Activated T-helper 1 cell treated with anti-CD3 and anti-CD28 coated beads, Interleukin-12 subunit alpha, Interleukin-12 subunit beta, Interleukin-2, Interleukin-4 antibody, amounts not matched to agents 30 ng/mL and 10 ng/mL and 1 ng/mL, durations not matched to agents 14 hours and 24 hours and 36 hours (primary cell): ENCODE measurements at places on chromosomes 3 and 15. TPM values are rescaled to one million over a fixed set of nuclear protein-coding genes. Genes with fewer than 3 reads are reported as not detected.

DNA sequence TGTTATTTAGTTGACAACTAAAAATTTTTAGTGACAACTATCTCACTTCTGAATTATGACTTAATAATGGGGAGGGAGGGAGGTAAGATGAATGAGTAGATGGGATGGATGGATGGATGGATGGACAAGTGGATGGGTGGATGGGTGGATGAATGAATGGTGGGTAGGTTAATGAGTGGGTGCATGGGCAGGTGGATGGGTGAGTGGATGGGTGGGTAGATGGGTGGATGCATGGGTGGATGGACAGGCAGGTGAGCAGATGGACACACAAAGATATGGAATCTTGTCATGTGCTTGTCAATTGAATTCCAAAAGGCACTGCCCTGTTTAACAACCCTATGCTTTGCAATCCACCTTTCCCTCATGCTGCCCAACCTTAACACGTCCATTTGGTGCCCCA is 41.5 kb downstream of the KLHL25 start:
- no peak for DNase-seq

SPINT1 gene
- total RNA-seq = 11.0 and 12.4 TPM in 2 replicates

- no peak for DNase-seq
Observed at GRCh38 chr15:63462088-63462487, 42.3 kb upstream of the USP3 start.

- DNase-seq = no peak
Observed at GRCh38 chr3:173902871-173903270, 505.3 kb downstream of the NLGN1 start.

DNA sequence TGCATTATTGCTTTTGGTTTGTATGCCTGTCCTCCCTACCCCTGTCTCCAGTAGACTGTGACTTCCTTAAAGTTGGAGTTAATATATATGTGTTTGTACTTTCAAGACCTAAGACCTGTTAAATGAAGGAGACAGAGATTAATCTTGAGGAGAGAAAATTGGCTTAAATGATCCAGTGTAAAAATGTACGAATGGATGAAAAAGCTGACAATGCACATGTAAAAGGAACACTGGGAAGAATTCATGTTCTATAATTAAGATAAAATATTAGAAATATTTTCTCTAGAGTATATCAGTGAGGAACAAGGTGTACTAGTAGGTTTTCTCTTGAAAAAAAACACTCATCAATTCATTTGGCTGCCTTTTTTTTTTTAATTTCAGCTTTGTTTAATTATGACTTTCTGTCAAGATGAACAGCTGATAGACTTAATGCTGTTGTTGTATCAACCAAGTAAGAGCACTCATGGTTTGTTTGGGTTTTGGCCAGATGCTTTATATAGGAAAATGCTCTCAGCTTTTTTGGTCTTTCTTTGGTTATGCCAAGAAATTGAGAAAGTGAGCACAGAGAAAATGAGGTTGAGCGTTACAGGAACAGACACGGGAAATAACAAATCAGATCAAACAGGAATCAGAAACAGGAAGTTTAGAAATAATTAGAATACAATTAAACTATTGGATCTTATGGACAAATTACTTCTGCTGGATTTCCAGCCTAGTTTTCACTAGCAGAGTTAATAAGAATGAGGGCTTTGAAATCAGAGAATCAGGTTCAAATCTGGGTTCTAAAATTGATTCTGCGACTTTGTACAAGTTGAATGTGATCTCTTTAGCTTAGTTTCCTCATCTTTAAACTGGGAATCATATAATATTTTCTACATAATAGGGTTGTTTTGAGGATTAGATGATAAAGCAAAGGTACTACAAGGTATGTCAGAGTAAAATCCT is 38.3 kb upstream of the AADAC start:
- no peak for DNase-seq

TEX55 gene
- total RNA-seq = not detected in 2 replicates

GRCh38 chr15:41309226-41309905 is 23.0 kb downstream of the OIP5 start:
- no peak for DNase-seq

- DNase-seq = no peak
Observed at GRCh38 chr15:97234851-97235610, 725.5 kb upstream of the ARRDC4 start.

SIN3A gene
- total RNA-seq = 97.5 and 106 TPM in 2 replicates

DNA sequence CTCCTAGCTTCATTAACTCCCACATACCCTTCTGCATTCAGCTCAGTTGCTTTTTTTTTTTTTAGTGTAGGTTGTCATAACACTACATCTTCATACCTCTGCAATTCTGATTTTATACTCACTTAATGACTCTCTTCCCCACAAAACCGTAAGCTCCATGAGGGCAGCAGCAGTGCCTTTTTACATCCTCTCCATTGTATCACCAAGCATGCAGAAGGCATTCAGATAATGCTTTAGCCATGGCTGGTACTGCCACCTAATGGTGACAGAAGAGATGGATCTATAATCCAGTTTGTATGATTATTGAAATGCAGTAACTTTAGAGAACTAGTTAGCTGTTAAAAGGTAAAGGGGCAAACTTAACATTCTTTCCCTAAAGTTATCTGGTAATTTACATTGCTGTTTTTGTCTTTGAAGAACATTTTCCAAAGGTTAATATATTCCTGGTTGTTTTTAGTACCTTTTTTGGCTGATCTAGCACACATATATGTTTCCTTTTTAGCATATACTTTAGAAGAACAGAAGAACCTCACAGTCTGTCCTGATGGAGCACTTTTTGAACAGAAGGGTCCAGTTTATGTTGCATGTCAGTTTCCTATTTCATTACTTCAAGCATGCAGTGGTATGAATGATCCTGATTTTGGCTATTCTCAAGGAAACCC is 36.8 kb downstream of the ATP1B3 start:
- DNase-seq = peak; percentile 26

DNA sequence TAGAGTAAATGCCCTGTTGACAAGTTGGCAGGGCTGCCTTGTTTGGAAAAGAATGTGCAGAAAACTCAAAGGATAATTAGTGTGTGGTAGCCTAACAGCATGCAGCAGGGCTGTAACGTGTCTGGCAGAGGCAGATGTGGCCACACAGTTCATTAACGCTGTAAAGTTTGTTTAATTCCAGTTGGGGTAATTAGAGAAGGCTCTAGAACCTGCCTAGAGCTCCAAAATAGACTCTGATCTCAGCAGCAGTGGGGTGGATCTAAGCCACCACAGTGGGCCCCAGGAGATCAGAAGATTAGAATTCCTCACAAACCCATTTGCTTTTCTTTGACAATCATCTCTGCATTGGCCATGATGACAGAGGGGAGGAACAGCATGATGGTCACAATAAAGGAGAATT is 65.1 kb upstream of the LEKR1 start:
- no peak for DNase-seq

DNA sequence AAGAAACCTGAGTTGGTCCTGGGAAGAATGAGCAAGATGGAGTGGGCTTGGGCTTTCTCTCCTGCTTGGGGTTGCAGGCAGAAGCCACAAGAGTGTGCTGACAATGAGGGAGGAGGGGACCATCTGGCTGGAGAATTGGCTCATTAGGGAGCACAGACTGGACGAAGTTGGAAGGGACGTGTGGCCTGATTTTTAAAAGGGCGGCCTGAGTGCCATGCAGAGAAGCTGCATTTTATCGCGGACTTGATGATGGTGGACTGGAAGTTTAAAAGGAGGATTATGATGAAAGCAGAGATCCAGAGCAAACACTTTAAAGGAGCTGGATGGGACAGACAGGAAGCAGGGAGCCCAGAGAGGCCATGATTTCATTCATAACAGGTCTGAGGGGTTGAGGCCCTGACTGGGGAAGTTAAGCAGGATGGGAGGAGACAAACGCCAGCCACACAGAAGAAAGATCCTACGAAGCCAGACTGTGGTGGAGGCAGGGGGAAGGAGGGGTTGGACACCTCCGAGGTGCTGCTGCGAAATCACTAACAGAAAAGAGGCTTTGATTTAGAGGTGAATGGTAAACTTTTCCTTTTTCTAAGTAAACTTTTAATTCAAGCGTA is 23.6 kb downstream of the TLNRD1 start:
- DNase-seq = no peak

DZIP3 gene
- 5.0 and 5.2 TPM in 2 replicates for total RNA-seq

CD86 gene
- total RNA-seq = 2.7 and 3.8 TPM in 2 replicates

- no peak for DNase-seq
Observed at GRCh38 chr15:48397841-48398240, 66.6 kb downstream of the DUT start.

- DNase-seq = no peak
Observed at GRCh38 chr15:40452296-40453090, 11.7 kb downstream of the BAHD1 start.

GRCh38 chr3:60364475-60364874 is 886.8 kb downstream of the FHIT start:
- no peak for DNase-seq

GRCh38 chr15:90956274-90957030 is 1.8 kb downstream of the RCCD1 start:
- DNase-seq = peak; percentile 46

- DNase-seq = no peak
Observed at GRCh38 chr3:188244395-188244861, 90.5 kb downstream of the LPP start.

EIF5A2 gene
- 8.1 and 10.5 TPM in 2 replicates for total RNA-seq

KY gene
- total RNA-seq = not detected in 2 replicates

GRCh38 chr3:145088917-145089316 is 1072.1 kb downstream of the PLOD2 start:
- DNase-seq = no peak

RTP3 gene
- total RNA-seq = not detected in 2 replicates

- no peak for DNase-seq
Observed at GRCh38 chr3:186400662-186401061, 38.6 kb upstream of the DGKG start.

GRCh38 chr3:133123636-133124035 is 85.4 kb downstream of the TMEM108 start:
- no peak for DNase-seq

GRCh38 chr3:51813539-51813938 is 34.5 kb upstream of the IQCF6 start:
- DNase-seq = no peak

REC114 gene
- total RNA-seq = not detected in 2 replicates

GRCh38 chr3:192183109-192183508 is 544.2 kb downstream of the FGF12 start:
- DNase-seq = no peak

DNA sequence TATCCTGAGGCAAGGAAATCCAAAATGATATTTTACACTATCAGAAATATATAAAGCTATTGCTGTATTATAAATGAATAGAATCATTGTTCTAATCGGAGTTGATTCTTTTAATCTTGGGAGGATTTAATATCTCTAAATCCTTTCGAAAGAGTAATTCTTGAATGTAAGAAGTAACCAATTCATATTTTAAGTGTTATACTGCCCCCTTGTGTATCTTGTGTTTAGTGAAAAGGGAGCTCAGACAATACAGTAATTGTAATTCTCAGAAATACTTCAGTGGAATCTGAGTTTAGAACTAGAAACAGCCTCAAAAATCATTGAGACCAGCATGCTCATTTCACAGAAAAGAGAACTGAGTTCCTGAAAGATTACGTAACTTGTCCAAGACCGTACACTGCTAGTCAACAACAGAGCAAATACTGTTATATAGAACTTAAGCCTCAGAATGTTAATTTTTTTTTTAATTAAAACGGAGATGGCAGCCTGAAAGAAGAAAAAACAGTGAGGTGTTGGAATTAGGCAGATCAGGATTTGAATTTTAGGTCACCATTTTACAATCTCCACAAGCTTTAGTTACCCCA is 42.9 kb downstream of the PLCH1 start:
- no peak for DNase-seq

- DNase-seq = no peak
Observed at GRCh38 chr3:52036222-52036694, 20.1 kb downstream of the DUSP7 start.

GRCh38 chr15:68348081-68348480 is 70.5 kb downstream of the FEM1B start:
- no peak for DNase-seq

DNA sequence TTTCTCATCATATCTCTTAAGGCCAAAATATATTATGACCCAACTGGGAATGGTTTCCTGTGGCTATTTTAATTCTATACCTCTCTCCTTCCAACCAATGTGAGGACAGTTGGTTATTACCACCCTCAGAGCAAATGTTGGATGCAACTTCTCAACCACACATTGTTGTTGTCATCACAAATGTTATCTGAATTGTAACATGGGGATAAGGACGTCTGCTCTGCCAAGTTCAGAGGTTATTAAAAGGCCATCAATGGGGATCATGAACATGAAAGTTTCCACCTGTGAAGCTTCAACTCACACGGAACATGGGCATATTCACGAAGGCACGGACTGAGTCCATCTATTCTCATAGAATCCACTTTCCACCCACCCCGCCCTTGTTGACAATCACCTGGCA is 46.8 kb downstream of the MB21D2 start:
- DNase-seq = no peak

GRCh38 chr3:32097768-32098167 is 8.7 kb upstream of the GPD1L start:
- DNase-seq = no peak

DNA sequence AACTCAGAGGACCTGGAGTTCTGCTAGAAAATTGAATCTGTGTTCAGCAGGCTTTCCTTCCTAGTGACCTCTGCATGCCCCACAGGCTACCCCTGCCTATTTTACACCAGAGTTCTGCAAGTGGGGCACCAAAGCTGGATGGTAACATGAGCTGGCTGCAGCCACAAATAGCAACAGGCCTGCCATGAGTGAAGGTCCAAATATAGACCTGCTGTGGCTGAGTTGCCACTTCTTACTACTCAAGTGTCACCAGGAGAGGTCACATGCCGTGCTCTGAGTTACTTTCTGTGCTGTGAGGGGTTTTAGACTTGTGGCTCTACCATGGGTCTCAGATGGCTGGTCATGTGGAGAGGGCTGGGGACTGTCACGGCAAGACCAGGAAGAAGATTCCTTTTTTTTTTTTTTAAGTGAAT is at the start of gene FSD2:
TSS of gene FSD2 (minus strand) at position 76 of the 413 bp plus-strand sequence. CDS start 18,679 bp downstream, outside the sequence.
- DNase-seq = no peak

TERC gene
- total RNA-seq = 3.1 and 3.4 TPM in 2 replicates

DNA sequence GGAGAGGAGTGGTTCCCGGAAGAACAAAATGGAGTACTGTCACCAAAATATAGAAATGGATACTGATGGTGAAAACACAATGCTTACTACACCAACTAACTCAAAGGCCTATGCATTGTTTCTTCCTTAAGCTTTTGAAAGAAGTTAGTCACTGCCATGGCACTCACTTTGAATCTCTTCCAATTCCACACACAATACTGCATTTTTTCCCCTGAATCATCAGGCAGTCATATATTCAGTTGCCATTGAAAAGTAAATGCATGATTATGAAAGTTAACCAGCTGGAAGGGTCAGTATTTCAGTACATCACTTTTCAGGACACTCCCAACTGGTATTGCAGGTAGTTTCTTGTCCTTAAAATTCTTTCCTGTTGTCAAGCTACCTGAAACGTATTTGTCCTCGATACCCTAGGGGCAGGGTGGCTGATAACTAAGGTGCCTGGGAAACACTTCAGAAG is 9.0 kb upstream of the LRRFIP2 start:
- DNase-seq = no peak

DNA sequence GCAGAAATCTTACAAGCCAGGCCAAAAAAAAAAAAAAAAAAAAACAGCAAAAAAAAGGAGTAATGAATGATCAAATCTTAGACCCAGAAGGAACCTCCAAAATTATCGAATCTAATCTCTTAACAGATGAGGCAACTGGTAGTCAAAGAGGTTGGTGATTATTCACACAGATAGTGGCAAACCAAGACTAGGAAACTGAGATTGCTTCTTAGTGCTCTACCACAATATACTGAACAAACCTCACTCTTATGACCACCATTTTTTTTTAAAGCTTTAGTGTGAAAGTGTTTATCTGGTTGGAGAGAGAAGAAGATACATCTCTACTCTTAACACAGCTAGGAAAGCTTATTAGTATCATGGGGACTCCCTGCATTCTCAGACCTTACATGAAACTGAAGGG is 17.3 kb downstream of the ATOSA start:
- DNase-seq = no peak
